HepG2 (cell line): ENCODE measurements at places on chromosomes 6 and 20. TPM values are rescaled to one million over a fixed set of nuclear protein-coding genes. Genes with fewer than 3 reads are reported as not detected.

- no peak for DNase-seq
- no peaks in the 10 kb centered on the region for H3K27me3 ChIP-seq
- H3K36me3 ChIP-seq = peaks cover 28% of the 10 kb centered on the region
- no peaks in the 10 kb centered on the region for H3K4me1 ChIP-seq
- no peak overlapping the region for H3K27ac ChIP-seq
- H3K4me3 ChIP-seq = no peak overlapping the region
These were observed 53.6 kb downstream of the PYGB start for GRCh38 chr20:25301357-25301920.

GRCh38 chr6:195861-196360, 96.4 kb upstream of the DUSP22 start:
- H3K36me3 ChIP-seq = no peaks in the 10 kb centered on the region
- no peak overlapping the region for H3K4me3 ChIP-seq
- H3K27ac ChIP-seq = no peak overlapping the region
- no peaks in the 10 kb centered on the region; the same call in 2 of the 3 replicates for H3K27me3 ChIP-seq
- no peak for DNase-seq

Gene SLC13A3
- total RNA-seq = 27.9 and 66.5 TPM in 2 replicates

Gene LRRC73
- total RNA-seq = 0.11 and 0.17 TPM in 2 replicates
